ENCODE measurements at places on chromosomes 13 and 19.

DNA sequence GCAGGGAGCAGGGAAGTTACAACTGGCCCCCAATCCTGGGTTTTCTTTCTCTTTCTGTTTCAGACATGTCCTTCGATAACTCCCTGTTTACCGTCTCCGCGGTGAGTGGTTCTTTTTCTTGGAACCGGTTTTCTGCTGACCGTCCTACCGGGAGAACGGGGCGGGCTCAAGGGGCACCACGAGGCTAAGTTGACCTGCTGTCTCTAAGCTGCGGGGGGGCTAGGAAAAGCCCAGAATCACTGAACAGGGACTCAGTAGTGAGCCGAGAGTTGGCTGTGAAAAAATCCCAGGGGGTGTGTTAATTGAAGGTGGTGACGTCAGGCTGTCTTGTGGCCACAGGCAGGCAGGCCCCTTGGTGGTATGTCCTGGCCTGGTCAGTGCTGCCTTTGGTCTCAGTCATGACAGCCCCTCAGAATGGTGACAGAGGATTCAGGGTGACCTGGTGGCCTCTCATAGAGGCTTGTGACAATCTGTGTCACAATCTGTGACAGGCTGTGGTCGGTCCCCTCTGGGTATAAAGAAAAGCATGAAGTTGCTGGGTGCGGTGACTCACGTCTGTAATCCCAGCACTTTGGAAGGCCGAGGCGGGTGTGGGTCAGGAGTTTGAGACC is 8.1 kb upstream of the CARM1 start:
- no peak for DNase-seq

- no peak for DNase-seq
Measured at GRCh38 chr13:27242702-27243101, 8.7 kb upstream of the RPL21 start.

DNA sequence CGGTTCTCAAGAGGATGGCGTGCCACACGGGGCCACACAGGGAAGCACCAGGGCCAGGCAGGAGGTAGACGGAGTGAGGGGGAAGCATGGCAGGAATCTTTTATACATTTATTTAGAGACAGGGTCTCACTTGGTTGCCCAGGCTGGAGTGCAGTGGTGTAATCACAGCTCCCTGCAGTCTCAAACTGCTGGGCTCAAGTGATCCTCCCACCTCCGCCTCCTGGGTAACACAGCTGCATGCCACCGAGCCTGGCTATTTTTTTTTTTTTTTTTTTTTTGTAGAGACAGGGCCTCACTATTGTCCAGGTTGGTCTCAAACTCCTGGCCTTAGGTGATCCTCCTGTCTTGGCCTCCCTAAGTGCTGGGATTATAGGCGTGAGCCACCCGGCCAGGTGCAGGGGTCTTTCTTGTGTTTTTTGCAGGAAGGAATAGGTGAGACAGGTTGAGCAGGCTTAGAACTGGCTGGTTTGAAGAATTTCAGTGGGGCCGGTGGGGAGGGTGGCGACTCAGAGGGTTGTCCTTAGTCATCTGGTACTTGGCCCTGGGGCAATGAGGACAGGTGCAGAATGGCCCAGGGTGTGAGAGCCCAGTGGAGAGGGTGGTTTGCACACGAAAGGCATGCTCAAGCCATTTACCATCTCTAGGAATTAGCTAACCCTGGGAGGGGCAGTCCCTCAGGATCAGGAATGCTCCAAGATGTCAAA is 7.6 kb downstream of the SSC5D start:
- DNase-seq = no peak

DNA sequence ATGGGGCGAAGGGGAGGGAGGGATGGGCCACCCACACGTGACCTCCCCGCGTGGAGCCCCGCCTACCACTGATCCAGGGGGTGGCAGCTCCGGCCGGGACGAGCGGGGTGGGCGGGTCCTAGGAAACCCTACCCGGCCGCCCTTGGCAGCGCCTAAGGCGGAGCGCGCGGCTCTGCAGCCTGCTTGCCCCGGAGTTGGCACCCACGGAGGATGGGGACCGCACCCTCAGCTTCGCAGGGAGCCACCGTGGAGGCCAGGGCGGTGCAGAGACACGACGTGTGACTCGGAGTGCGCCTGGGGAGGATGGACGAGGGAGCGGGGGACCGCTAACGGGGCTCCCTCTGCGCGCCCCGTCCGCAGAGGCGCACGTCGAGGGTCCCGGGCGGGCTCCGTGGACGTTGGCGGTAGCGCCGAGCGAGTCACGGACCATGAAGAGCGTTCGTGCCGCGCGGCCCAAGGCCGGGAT is at the start of gene RGS9BP:
Gene RGS9BP (plus strand): TSS at position 129 of the 466 bp plus-strand sequence. CDS start 416 bp downstream, outside the sequence.
- DNase-seq = peak; percentile 77

DNA sequence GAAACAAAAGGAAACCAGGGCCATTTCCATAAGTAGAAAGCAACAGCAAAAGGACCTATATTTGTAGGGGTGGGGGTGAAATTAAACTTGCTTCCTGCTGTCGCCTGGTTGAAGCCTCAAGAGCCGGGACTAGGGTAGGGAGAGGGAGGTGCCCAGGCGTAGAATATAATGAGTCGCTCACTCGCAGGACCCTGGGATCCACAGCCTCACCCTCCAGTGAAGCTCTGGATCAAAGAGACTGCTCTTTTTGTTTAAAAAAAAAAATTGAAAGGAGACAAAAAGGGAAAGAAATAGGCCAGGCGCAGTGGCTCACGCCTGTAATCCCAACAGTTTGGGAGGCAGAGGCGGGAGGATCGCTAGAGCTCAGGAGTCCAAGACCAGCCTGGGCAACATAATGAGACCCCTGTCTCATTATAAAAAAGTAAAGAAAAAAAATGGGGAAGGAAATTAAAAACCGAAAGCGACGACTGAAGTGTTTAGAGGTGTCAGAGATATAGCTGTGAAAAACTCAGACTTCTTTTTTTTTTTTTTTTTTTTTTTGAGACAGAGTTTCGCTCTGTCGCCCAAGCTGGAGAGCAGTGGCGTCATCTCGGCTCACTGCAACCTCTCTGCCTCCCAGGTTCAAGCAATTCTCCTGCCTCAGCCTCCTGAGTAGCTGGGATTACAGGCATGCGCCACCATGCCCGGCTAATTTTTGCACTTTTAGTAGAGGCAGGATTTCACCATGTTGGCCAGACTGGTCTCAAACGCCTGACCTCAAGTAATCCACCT is 10.9 kb upstream of the ADGRE5 start:
- DNase-seq = no peak

- no peak for DNase-seq
Measured at GRCh38 chr19:16618248-16618647, 9.8 kb downstream of the MED26 start.

DNA sequence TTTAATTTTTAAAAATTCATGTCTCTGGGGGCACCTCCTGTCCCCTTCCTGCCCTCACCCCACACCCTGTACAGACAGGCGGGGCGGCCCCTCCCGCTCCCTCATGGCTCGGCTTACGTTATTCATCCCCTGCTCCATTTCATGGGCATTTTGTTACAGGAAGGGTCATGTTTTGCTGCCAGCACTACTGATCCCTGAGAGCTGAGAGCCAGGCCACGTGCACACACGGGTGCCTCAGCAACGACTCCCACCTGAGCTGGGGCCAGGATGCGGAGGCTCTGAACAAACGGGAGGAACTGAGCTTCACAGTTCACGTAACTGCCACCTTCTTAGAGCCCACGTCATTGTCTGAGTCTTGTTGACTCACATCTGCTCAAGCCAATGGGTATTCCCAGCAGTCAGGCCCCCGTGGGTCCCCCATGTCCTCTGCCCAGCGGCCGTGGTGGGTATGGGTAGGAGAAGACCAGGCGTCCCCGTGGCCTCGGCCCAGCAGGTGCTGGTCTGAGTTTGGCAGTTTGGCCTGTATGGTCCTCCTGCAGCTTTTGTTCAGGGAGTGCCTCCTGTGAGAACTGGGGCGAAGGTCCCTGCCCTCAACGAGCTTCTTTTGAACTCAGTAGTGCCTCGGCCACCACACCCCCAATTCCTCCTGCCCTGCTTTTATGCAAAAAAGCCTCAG is 16.4 kb upstream of the TMEM255B start:
- no peak for DNase-seq

- peak; percentile 73 for DNase-seq
Measured at GRCh38 chr19:17234911-17235299, 8.9 kb downstream of the OCEL1 start.

DNA sequence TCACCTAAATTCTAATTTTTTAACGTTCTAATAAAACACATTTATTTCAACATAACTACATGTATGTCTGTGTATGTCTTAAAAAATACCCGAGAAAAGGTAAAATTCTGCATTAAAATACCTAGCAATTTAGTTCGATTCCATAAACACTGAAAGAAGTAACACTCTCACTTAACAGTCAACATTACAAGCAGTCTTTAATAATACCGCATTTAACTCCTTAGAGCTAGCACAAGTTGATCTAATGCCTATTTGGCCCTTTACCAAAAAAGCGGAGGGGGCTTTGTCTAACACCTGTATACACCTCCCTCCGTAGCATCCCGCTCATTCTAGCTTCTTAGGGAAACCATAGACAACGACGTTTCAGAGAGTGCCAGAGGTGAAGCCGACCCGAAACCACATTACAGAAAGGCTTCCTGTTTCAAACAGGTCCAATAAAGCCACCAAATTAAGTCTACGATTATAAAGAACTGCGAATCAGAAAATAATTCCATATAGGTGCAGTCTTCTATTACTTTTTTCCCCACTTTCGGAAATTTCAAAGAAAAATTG is 1.2 kb downstream of the SPART start:
- DNase-seq = no peak

DNA sequence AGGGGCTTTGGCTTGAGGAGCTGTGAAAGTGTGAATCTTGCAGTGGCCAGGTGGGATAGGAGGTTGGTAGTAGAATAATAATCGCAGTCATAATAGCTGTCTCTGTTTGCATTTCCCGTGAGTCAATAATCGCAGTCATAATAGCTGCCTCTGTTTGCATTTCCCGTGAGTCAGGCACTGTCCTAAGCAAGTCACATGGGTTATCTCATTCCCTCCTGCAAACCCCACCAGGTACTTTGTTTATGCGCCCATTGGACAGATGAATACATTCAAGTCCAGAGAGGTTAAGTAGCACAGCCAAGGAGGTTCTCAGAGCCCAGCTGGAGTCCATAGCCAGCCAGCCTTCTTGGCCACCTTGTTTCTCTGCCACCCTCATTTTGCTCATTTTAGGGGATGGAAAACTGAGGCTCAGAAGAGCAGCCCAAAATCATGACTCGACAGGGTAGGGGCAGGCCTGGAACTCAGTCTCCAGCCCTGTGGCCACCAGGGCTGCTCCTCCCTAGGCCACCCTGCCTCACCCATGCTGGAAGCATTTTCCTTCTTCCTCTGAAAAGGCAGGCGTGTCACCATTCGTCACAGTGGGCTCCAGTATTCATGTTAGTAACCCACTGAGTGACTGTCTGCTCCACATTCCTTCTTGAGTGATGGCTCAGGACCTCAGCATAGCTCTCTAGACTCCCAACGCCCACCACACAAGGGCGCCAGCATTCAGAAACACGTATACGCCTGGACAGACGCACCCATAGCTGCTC is 206.2 kb downstream of the URI1 start:
- DNase-seq = no peak

Measured in SW480 (cell line).